ENCODE measurements at places on chromosomes 6 and 20.

GRCh38 chr6:29926413-29927274 lies 15.7 kb upstream of the HLA-A start:
- DNase-seq = no peak

- DNase-seq = no peak
Measured at GRCh38 chr6:146689806-146690205, 91.0 kb downstream of the ADGB start.

- DNase-seq = no peak
Measured at GRCh38 chr6:129264480-129265045, 381.6 kb downstream of the LAMA2 start.

DNA sequence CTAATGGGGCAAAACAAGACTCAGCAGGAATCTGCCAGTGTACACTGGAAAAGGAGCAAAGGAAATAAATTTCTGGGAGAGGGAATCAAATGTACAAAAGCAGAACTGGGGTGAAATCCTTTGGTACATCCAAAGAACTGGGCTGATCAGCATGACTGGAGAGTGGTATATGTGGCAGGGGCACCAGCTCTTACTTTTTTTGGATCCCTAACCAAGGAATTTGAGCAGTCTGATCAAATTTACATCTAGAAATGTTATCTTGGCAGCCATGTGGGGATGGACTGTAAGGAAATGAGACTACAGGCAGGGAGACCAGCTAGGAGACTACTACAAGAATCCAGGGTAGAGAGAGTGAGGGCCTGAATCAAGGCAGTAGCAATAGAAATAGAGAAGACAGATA lies 1.2 kb upstream of the ZSCAN31 start:
- no peak for DNase-seq

- no peak for DNase-seq
Measured at GRCh38 chr6:25016014-25016720, 80.4 kb upstream of the RIPOR2 start.

GRCh38 chr6:157708933-157709332 lies 114.1 kb upstream of the SNX9 start:
- no peak for DNase-seq

DNA sequence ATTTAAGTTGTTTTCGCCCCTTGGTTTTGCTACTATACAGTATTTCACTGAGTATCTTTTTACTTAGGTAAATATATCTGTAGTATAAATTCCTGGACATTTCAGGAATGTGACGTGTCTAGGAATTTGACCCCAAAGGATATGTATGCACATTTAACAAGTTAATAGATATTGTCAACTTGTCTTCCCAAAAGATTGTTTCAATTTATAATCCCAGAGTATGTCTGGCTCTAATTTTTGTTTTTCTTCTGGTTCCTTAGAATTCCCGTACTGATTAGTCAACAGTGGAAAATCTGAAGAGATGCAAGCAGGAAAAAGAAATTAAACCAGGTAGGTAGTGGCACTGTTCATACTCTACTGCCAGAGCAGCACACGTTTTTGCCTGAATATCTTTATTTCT lies 7.2 kb downstream of the PKIG start:
- DNase-seq = no peak

DNA sequence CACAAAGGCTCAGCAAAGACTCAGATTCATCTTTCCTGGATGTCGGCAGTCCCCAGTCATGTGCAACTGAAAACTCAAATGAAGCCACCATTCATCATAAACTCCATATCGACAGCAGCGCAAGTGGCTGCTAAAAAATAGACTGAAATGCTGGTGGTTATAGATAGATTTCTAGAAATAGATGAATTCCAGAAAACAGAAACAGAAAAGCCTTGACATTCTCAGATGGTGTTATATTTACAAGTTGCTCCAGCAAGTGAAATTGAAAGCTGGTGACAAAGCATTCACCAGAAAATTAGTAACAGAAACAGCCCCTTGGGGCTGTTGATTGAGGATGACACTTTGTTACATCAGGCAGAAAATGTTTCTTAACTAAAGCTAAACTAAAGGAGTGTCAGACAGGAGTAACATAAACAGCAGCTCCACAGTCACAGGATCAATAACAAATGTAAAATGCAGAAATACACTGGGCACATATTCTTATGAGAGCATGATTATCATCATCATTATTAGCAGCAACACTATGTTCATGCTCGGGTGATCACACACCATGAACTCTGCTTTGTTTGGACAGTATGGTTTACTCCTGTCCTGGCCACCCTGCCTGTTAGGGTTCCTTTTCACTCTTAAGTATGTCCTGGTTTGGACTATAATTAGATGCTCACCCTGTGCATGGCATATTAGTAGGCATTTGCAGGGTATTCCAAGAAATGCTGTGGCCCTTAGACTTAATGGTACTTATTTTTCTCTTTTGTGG lies 36.4 kb upstream of the SLC35F1 start:
- DNase-seq = no peak

- no peak for DNase-seq
Measured at GRCh38 chr6:6705061-6705425, 116.5 kb downstream of the LY86 start.

- no peak for DNase-seq
Measured at GRCh38 chr6:11368264-11368663, 135.8 kb upstream of the NEDD9 start.

DNA sequence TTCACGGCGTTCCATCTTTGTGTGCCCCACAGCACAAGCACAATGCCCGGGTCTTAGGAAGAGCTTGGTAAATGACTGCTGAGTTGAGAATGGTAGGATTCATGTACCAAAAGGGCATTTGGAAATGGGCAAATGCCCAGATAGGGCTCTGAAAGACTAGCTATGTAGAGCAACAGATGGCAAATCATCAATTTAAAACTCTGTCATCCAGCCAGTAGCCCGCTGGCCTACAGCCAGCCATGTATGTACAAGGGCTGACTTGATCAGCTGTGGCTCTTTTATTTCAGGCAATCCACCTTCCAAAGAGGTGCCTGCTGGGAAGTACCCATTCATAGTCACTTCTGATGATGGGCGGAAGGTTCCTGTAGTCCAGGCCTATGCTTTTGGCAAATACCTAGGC lies 35.1 kb downstream of the NT5E start:
- peak; percentile 32 for DNase-seq

DNA sequence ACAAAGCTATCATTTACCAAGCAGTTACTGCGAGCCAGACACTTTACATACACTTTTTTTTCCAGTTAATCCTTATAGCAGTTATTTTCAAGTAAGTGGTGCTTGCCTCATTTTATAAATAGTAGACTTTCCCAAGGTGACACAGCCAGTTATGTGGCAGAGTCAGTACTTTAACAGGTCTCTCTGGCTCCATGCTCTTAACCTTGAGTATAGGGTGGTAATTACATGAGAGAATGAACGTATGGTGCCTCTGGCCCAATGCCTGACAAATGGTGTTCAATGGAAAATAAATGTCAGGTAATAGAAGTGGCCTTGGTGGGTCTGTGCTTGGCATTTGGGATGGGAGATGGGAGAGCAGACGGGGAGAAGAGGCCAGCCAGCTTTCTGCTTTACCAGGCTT lies 316.3 kb downstream of the SLC35F1 start:
- DNase-seq = no peak

DNA sequence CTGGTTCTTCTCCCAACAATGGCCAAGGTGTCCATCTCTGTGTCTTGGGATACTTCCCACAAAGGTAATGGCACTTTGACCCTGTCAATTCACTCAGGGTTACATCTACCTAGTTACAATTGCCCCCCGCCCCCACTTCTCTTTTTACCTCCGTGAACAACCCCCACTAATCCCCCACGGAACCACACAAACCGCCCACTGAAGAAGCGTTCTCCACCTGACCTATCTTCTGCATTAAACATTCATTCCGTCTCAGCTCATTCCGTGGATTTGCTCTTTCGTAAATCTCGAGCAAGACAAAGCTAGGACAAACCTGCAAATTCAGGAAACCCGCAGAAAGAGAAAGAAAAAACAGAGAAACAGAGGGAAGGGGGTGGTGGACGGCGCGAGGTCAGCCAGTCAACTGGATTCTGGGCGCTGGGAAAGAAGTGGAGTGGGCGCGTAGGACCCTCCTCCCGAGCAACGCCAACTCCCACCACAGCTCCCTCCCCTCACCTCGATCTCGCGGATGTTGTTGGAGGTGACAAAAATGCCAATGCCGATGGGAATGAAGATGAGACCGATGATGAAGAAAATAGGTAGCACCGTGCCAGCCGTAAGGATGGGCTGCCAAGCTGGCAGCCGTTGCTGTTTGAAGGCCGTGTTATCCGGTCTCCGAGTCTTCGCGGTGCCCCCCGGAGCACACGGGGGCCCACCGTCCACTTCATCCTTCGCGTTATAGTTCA lies 523 bp downstream of the TMEM30A start:
- no peak for DNase-seq

- DNase-seq = no peak
Measured at GRCh38 chr6:82385102-82385501, 21.5 kb downstream of the TPBG start.

DNA sequence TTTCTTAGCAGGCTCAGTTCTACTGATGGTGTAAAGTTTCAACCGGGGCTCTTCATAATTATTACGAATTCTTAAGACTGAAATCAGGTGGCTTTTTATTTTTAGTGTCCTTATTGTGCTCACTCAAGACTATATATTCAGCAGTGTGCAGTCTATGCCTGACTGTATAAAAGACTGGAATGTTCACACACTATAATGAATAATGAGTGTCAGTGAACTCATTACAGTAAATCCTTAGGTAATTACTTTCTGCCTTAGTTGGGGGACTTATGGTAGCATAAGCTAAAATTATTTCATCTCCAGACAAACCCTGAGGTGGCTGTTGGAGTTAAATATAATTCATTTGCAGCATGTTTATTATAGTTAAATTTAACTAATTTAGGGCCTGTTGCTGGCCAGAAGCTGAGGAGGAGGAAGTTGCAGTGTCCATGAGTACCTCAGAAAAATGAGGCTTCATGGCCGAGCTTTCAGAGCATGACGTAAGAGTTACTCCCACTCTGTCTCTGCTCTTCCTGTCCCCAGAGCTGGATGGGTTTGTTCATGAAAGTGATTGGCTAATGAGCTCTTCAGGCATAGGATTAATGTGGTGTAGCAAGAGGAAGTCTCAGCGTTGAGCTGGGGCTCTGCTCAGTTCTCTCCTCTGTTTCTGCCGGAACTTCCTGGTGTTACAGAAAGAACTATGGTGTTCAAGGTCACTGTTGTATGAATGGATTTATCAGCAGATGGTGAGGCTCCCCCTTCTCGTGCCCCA lies 335.7 kb downstream of the NRN1 start:
- DNase-seq = no peak

GRCh38 chr6:12911427-12911826 lies 194.9 kb downstream of the PHACTR1 start:
- peak; percentile 7 for DNase-seq

DNA sequence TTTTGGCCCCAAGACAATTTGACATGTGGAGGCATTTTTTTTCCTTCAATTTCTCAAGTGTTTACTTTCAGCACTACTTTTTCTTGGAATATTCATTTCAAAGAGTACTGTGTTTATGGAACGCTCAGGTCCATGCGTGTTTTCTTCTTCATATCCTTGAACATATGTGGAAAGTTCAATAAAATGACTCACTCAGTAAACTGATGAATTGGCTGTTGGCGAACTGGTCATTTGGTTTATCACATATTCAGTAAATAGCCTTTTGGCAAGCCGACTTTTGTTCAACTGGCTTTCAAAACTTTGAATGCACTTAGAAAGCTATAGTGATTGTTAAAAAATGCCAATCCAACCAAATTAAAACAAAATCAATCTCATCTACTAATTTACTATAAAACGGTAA lies 964.6 kb upstream of the SLC35B3 start:
- DNase-seq = no peak

- no peak for DNase-seq
Measured at GRCh38 chr6:107569473-107569872, 79.6 kb downstream of the SOBP start.

GRCh38 chr20:43894491-43894890 lies 20.2 kb upstream of the TOX2 start:
- no peak for DNase-seq

GRCh38 chr6:3455147-3455568 lies 1.7 kb downstream of the SLC22A23 start:
- peak; percentile 27 for DNase-seq

DNA sequence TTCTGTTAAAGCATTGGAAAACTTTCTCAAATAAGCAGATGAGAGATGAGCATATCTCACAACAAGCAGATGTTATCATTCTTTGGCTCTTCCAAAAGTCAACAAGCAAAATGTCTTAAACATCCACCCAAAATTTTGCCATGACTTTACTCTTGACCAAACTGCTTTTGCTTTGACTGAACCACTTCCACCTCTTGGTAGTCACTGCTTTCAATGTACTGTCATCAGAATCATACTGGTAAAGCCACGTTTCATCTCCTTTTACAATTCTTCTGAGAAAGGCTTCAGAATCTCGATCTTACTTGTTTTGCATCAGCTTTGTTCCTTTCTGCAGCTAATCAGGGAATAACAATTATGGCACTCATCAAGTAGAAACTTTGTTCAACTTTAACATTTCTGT lies 498.5 kb upstream of the GJE1 start:
- DNase-seq = no peak

- no peak for DNase-seq
Measured at GRCh38 chr6:125546841-125547251, 202.6 kb upstream of the HEY2 start.

- DNase-seq = no peak
Measured at GRCh38 chr6:26224940-26225847, 138.0 kb downstream of the HFE start.

GRCh38 chr20:63052571-63053431 lies 46.0 kb upstream of the BHLHE23 start:
- no peak for DNase-seq

DNA sequence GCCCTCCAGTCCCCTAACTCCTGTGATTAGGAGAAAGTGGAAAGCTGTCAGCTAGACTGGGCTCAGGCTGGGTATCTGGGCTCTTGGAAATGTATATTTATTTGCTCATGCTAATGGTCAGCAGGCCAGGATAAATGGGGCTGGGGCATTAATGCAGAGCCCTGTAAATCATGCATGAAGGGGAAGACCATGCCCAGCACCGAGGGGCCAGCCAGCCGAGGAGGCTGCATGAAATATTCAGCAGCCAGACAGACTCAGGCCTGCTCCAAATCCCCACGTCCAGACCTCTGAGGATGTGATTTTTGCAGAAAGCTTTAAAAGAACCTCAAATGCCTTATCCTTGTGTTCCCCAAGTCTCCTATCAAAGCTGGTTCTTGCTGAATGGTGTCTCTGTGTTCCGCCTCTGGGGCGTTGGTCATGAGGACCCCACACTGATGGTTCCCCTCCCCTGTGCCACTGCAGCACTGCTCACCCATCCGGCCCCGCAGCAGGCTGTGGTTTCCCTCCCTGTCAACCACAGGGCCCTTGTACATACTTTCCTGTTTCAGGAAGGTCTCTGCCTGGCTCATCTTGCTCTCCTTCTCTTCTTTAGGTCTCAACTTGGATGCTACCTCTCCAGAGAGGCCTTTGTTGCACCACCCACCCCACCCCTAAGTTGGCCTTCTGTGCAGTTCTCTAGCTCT lies 358.4 kb downstream of the CDH26 start:
- no peak for DNase-seq

DNA sequence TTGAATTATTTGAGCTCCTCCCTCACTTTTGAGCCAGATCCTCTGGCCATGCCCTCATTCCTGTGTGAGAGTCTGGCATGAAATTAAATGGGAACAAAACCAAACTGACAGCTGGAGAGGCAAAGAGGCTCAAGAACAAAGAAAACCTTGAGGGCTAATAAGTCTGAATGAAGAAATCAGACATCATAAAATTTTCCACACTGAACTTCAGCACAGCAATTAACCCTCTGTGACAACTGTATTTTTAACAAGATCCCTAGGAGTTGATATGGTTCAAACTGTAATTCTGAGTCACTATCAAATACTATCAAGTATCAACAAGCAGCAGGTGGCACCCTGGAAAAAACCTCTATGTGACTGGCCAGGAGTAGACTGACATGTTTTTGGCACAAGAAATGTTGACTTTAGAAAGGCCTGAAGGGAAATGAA lies 109.4 kb upstream of the EMILIN3 start:
- DNase-seq = peak; percentile 89

Measured in NCI-H1105 (cell line).